ENCODE measurements at places on chromosomes 4 and X. TPM values are rescaled to one million over a fixed set of nuclear protein-coding genes. Genes with fewer than 3 reads are reported as not detected.

DNA sequence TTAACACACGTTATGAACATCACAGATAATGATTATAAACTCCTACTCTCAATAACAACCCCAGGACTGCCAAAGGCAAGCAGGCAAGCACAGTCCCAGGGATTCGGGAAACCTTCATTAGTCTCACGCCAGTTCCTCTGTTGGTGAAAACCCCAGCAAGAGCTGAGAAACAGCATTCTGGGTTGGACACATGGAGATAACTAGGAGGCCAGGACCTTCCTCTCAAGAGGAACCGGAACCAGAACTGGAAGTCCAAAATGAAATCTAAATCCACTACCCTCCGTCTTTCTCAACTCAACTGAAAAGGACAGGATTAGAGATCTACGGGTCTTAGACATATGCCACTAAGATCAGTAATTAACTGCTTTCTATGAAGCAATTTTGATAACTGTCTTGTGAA is 3.8 kb downstream of the VEGFC start:
- DNase-seq, result no peak

The MAGEA9B gene
- total RNA-seq, result not detected

- no peak for DNase-seq
Measured at GRCh38 chrX:16267431-16267830, 100.2 kb downstream of the MAGEB17 start.

DNA sequence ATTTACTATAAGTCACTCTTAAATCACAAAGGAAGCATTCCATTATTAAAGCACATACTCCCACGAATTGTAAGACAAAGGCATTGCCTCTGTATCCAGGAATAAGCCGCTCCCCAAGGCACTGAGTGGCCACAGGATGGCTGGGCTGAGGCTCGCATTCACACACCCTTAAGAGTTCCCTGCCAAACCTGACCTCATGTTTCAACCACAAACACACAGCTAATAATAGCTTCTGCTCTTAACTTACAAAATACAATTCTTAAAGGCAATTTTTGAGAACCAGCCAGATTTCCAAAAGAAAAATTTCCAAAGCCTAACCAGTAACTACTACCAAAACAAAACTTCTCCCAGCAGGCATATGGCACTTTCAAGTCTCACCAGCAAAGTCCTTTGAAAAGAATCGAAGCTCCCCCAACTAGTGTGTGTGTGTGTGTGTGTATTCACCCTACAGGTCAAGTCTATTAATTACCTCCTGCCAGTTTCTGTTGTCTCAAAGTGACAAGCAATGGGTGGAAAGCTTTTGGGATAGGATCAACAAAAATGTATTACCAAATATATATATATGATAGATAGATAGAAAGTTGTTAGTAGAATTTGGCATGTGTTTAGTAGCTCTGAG is 36.0 kb downstream of the ARHGAP6 start:
- DNase-seq, result no peak

GRCh38 chrX:37787423-37787869 is 7.6 kb downstream of the CYBB start:
- DNase-seq, result no peak

DNA sequence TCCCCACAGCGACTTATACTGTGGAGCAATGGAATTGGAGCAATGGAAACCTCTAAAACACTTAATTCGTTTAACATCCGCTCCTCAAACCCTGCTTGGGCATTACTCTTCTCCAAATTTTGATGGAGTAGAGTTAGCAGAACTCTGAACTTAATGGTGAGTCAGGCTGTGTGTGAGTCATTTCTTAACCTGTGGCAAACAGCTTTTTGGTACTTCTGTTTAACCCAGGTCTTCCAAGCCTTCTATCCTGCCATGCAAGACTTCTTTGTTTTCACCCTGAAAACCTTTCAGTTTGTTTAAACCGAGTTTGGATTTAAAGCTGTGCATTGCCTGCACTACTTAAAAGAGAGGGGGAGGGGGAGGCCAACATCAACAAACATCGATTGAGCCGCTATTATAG is 3.6 kb upstream of the AMOT start:
- DNase-seq, result peak; percentile 27

The FRMPD3 gene
- 0.04 TPM for total RNA-seq

GRCh38 chr4:32117693-32118092 is 1397.5 kb downstream of the PCDH7 start:
- peak; percentile 7 for DNase-seq

- DNase-seq, result no peak
Measured at GRCh38 chrX:154312116-154312515, 16.5 kb downstream of the TKTL1 start.

The FGF5 gene
- not detected for total RNA-seq

DNA sequence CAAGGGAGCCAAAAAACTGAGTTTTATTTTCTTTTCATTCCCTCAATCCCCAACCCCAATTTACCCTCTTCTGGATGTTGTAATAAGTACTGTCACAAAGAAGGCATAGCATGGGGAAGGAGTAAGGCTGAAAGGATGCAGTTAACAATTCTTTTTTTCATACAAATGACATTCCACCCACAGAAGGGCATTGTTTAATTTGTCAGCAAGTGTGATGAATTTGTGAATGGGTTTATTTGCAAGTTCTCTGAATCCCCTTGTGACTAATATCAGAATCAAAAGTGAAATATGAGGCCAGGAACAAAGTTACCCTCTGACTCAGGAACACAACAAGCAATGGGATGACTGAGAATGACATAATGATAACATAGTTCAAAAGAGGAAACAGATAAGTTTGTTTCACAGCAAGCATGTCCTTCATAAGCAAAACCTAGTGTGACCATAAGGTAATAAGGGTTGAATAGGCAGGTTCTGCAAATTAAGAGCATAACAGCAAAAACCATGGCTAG is 2.1 kb downstream of the GEMIN8 start:
- DNase-seq, result no peak

DNA sequence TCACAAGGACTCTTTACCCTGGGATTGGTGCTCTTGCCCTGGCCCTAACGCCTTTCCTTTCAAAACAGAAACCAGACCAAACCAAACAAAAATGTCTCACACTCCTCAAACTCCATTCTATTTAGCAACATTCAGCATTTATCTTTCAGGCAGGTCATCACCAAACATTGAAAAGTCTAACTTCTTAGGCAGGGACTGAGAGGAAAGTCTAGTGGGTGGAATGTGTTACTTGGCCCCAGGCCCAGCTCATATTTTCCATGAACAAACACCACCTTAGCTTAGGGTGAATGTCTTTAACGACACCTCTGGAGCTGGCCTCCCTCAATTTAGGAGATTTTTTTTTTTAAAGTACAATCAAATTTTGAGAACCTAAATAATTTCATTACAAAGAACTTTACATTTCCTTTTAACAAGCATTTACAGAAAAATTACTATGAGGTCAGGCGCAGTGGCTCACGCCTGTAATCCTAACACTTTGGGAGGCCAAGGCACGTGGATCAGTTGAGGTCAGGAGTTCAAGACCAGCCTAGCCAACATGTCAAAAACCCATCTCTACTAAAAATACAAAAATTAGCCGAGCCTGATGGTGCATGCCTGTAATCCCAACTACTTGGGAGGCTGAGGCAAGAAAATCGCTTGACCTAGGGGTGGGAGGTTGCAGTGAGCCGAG is 10.2 kb upstream of the N4BP2 start:
- DNase-seq, result no peak

The SLC7A11 gene
- 9.6 TPM for total RNA-seq

The ZFYVE28 gene
- total RNA-seq, result 0.93 TPM

GRCh38 chr4:54487491-54487890 is 170.3 kb upstream of the KIT start:
- no peak for DNase-seq

- no peak for DNase-seq
Measured at GRCh38 chrX:5898463-5898862, 330.2 kb downstream of the NLGN4X start.

GRCh38 chr4:80922941-80923340 is 107.6 kb upstream of the BMP3 start:
- DNase-seq, result peak; percentile 2

- DNase-seq, result no peak
Measured at GRCh38 chrX:150887906-150888465, 10.5 kb downstream of the CD99L2 start.

GRCh38 chr4:83216959-83217683 is 67.5 kb downstream of the COQ2 start:
- DNase-seq, result no peak

DNA sequence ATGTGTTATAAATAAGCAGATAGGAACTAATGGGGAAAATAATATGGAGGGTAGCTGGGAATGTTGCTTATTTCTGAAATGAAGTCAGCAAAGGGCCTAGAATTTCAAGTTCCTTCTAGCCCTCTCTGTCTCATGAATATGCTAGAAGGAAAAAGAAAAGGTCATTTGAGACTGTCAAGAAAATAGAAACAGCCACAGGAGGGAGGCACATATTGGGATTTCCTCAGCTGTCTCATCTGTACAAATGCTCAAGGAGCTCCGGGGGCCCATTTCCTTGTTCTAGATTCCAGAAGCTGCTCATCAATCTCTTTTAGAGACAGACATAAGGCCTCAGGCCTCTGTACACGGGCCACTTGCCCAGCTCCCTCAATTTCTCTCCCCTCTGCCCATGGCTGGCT is 127.6 kb upstream of the ETNPPL start:
- no peak for DNase-seq

GRCh38 chr4:107579099-107579498 is 140.9 kb downstream of the PAPSS1 start:
- no peak for DNase-seq

The CDKL2 gene
- total RNA-seq, result 2.9 TPM

The SPANXB1 gene
- not detected for total RNA-seq

- DNase-seq, result no peak
Measured at GRCh38 chrX:37871626-37872302, 24.4 kb upstream of the DYNLT3 start.

The EREG gene
- total RNA-seq, result not detected

- no peak for DNase-seq
Measured at GRCh38 chrX:37541991-37542390, 29.5 kb upstream of the LANCL3 start.

DNA sequence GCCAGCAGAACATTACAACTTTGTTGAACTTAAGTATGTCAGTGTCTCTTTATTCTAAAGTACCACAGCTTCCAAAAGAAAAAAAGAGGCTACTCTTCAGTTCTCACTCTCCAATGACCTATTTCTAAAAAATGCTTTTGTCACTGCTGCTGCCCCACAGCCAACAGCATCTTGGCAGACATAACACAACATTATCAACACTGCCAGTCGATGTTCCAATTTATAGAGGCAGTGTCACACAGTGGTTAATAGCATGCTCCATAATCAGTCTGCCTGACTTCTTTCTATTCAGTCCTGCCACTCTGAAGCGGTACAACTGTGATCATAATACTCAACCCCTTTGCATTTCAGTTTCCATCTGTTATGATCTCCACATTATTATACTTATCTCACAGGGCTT is 69.2 kb downstream of the PLS3 start:
- DNase-seq, result no peak

DNA sequence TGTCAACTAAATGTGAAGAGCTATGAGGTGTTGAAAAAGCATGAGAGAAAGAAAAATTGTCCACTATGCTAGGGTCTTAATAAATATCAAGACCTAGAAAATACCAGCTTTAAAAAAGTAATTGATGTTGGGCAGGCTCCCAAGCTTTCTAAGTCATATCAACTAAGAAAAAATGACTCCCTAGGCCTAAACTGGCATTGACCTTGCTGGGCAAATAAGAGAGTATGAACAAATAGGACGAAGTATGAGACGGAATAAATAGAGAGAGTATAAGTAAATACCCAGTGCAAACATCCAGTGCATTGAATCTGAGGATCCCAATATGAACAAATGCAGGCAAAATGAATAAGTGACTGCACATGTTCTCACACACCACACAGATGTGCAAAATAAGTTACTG is 3.2 kb downstream of the KDR start:
- no peak for DNase-seq

DNA sequence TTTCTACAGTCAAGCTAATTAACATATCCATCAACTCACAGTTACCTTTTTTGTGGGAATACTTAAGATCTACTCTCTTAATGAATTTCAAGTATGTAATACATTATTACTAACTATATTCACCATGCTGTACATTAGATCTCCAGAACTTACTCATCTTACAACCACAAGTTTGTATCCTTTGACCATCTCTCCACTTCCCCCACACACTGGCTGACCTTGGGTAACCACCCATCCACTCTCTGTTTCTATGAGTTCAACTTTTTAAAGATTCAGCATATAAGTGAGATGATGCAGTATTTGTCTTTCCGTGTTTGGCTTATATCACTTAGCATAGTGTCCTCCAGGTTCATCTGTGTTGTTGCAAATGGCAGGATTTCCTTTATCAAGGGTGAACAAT is 30.5 kb upstream of the MAGED1 start:
- no peak for DNase-seq

- DNase-seq, result no peak
Measured at GRCh38 chr4:2731907-2732317, 24.2 kb downstream of the TNIP2 start.

GRCh38 chr4:168771251-168771650 is 238.8 kb downstream of the CBR4 start:
- no peak for DNase-seq

GRCh38 chr4:125529071-125529470 is 214.3 kb downstream of the FAT4 start:
- no peak for DNase-seq

DNA sequence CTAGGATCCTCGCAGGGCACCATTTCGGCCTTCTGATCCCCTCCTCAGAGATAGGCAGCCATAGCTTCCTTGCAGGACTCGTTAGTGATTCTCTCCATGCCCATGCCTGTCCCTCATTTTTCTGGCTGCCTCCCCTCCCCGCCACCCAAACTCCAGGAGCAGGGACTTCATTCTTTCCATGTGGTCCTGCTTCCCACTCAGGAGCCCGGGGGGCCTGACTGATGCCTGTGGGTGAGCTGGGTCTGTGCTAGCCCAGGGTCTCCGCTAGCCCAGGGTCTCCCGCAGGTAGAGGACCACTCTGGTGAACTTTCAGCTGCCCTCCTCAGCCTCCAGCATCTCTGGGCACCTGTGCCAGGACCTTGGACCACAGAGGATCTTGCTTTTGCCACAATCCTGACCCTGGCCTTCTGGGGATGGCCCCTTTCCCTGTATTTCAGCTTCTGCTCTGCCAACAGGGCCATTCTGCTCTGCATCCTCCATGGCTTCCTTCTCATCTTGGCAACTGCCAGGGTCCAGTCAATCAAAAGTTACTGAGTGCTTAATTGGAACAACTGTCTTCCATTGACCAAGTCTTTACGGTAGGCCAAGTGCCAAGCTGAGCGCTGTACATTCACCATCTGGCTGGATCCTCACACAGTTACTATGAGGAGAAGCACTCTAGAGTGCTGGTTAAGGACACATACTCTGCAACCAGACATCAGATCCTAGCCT is 152.2 kb downstream of the EFNB1 start:
- no peak for DNase-seq
